WERI-Rb-1 (cell line): ENCODE measurements at places on chromosomes 4 and X.
A peak's percentile ranks its signal among the peaks of the same experiment; 100 is the strongest.

DNA sequence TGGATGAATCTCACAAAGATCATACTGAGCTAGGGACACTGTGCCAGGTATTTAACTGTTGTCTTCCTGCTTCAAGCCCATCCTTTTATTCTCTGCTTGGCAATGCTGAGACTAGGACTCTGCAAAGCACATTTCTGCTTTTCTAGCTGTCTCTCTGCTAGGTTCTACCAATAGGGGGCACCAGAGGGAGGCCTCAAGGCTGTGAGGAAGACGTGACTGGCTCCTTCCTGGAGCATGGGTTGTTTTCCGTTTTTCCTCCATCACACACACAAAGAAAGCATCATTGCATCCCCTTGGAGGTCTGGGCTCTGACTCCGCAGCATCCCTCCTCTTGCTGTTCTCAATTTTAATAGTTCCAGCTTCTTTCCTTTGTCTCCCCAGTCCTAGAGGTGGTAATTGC is 10.9 kb upstream of the DCTD start:
- no peak for DNase-seq

DNA sequence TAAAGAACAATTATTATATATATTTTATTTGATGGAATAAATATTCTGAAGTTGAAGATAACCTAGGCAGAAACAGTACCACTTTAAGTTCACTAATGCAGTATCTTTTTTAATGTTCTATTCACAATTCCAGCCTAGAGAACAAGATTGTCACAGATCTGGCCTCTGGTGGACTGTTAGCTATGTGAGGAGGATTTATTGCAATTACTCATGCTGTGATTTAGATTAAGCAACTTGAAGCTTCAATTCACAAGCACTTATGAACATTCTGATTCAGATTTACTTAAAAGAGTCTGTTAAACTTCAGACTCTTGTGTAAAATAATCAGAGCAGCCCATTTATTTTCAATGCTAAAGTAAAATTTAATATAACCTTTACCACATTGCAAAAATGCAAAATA is 1489.8 kb downstream of the STIM2 start:
- DNase-seq: no peak

- DNase-seq: peak; percentile 83
Measured at GRCh38 chr4:57426779-57427395, 316.7 kb upstream of the IGFBP7 start.

DNA sequence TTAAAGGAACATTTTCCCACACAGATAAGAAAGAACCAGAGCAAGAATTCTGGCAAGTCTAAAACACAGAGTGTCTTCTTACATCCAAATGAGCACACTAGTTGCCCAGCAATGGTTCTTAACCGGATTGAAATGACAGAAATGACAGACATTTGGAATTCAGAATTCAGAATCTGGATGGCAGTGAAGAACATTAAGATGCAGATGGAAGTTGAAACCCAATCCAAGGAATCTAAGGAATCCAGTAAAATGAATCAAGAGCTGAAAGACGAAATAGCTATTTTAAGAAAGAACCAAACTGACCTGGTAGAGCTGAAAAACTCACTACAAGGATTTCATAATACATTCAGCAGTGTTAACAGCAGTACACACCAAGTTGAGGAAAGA is 21.5 kb downstream of the ANAPC10 start:
- no peak for DNase-seq

DNA sequence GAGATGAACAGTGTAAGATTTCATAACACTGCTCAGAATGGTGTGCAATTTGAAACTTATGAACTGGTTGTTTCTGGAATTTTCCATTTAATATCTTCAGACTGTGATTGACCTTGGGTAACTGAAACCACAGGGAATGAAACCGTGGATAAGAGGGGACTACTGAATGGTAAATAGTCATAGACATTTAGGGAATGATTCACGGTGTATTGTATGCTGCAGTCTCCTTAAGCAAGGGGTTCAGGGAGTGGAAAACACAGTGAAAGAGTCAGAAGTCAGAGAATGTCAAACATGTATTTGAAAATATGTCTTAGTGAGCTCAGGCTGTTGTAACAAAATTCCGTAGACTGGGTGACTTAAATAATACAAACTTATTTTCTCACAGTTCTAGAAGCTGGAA is 398.2 kb upstream of the DIPK2B start:
- DNase-seq: no peak

GRCh38 chrX:15599461-15599860 is 1.3 kb downstream of the ACE2 start:
- DNase-seq: no peak

- DNase-seq: no peak
Measured at GRCh38 chr4:48588230-48589097, 98.4 kb downstream of the ZAR1 start.

DNA sequence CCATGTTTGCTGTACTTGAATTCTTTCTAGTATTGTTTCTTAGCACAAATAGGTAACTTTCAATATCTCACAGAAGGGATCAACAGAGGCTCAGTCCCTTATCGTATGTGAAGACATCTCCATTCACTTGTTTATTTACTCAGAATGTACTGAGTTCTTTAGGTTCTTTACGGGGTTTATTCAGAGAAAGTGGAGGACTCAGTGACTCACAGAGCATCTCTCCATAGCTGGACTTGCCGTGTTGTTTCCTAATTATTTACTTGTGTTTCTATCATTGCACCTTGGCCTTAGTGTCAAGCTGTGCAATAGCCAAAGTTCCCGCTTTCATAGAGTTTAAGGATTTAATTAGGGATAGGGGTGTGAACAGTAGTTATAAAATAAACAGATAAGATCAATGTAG is 57.1 kb downstream of the RHOH start:
- no peak for DNase-seq

DNA sequence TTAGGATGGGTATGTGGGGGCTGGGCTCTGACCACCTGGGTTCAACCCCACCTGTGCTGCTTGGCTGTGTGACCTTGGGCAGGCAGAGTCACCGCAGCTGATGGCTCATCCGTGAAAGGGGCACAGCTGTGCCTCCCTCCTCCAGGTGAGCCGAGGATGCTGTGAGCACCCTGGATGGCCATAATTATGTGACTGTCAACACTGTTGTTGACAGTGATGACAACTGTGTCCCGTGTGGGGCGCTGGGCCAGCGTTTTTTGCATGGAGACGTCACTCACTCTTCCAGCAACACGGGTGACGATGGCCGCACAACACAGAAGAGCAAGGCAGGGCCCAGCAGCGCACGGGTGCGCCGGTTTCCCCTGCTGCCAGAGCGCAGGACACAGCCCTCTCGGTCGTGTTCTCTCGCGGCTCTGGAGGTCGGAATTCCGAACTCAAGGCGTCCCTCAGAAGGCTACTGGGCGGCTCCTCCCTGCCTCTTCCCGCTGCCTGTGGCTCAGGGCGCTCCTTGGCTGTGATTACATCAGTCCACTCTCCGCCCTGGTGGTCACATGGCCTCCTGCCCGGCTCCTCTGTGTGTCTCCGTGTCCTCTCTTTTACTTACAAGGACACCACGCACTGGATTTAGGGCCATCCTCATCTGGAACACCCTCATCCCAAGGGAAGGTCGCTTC is 1.3 kb downstream of the SH3TC1 start:
- no peak for DNase-seq
